MG63 (cell line): ENCODE measurements at places on chromosomes 16 and 17. TPM values are rescaled to one million over a fixed set of nuclear protein-coding genes. Genes with fewer than 3 reads are reported as not detected.

Gene ATP1B2
- not detected in 2 replicates for total RNA-seq

Gene LHX1
- total RNA-seq = not detected in 2 replicates

Gene FAM20A
- not detected in 2 replicates for total RNA-seq

Gene CIITA
- total RNA-seq = not detected in 2 replicates

Gene GAS2L2
- total RNA-seq = not detected in 2 replicates

Gene PDILT
- total RNA-seq = not detected in 2 replicates

Gene ZNF469
- 0.67 and 0.82 TPM in 2 replicates for total RNA-seq

Gene CHTF18
- total RNA-seq = 18.9 and 22.6 TPM in 2 replicates

Gene LRRC46
- not detected in 2 replicates for total RNA-seq

Gene MYO15B
- total RNA-seq = 0.15 and 4.7 TPM in 2 replicates

Gene DNAH9
- not detected in 2 replicates for total RNA-seq

Gene ACD
- total RNA-seq = 24.4 and 24.7 TPM in 2 replicates

Gene EMC6
- total RNA-seq = 2.4 and 23.4 TPM in 2 replicates

Gene CLEC3A
- total RNA-seq = not detected in 2 replicates

Gene UTP4
- 76.6 and 108 TPM in 2 replicates for total RNA-seq

Gene NPIPB9
- 0.46 TPM in 1 of 2 replicates, not detected in the other for total RNA-seq

Gene SLFN11
- 22.8 and 25.1 TPM in 2 replicates for total RNA-seq

Gene KRTAP9-9
- total RNA-seq = not detected in 2 replicates

Gene KRT38
- 0.17 TPM in 1 of 2 replicates, not detected in the other for total RNA-seq

Gene DLX4
- 6.1 and 8.6 TPM in 2 replicates for total RNA-seq

Gene BICDL2
- total RNA-seq = not detected in 2 replicates

Gene UBB
- total RNA-seq = 957 and 1,097 TPM in 2 replicates

Gene KIAA0513
- total RNA-seq = 4.2 and 4.4 TPM in 2 replicates

Gene SNX20
- total RNA-seq = not detected in 2 replicates

Gene PGAP3
- 9.5 and 29.2 TPM in 2 replicates for total RNA-seq
